ENCODE measurements at places on chromosomes 3 and 15. TPM values are rescaled to one million over a fixed set of nuclear protein-coding genes. Genes with fewer than 3 reads are reported as not detected.

DNA sequence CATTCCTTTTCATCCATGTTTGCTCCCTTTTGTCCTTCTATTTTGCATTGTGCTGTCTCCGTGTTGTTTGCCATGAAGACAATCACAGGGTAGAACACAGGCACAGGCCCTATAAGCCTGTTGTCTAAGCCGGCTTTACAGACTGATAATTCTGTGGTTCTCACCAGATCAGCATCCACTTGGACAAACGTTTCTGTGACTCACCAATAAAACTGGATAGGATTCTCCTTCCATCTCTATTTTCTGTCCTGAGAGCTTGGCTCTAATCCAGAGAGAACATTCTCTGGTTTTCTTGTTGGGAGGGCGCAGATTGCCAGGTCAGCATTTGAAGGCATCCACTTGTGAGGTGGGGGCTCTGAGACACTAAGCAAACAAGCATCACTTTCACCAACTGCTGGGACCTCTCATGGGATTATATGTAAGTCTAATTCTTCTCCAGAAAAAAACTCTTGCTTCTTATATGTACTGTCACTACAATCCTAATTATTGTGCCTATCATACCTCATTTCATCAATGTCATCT is 101.6 kb downstream of the ERC2 start:
- DNase-seq = no peak

DNA sequence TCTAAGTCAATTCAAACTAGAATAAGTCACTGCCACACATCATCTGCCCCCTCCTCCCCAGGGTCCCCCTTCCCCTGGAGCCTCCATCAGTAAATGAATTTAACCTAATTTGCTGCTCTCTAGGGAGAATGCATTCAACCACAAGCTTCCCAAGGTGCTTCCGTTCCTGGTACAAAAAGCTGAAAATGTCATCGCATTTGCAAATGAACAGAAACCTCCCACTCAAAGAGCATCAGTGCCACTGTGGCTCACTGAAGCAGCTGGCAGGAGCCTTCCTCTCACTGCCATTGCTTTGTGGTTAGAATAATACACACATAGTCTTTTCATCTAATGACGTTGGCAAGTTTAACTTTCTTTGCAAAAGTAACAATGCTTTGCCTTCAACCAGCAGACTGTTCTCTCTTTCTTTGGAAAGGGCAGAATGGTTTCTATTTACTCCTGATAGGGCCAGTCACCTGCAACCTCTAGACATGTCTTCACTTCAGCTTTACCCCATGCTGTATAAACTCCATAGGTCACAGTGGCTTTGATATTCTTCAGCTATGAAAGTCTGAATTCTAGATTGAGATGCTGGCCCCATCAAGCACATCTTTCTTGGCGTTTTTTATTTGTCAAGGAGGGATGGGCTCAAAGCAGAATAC is 238.1 kb downstream of the CPNE4 start:
- DNase-seq = no peak

CCR5 gene
- total RNA-seq = 0.16 TPM

KIF15 gene
- 0.84 TPM for total RNA-seq

CNTN6 gene
- not detected for total RNA-seq

DNA sequence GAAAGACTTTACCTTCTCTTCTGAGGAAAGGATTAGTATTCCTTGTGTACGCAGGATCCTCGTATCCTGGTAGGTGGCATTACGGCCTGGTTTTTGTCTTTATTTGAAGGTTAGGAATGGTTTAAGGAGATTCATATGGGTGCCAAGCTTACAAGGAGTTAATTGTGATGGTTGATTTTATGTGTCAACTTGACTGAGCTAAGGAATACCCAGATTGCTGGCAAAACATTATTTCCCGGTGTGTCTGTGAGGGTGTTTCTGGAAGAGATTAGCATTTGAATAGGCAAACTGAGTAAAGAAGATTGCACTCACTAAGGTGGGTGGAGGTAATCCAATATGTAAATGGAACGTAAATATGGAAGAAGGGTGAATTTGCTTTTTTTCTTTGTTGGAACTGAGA is 44.4 kb upstream of the ABI3BP start:
- no peak for DNase-seq

DNA sequence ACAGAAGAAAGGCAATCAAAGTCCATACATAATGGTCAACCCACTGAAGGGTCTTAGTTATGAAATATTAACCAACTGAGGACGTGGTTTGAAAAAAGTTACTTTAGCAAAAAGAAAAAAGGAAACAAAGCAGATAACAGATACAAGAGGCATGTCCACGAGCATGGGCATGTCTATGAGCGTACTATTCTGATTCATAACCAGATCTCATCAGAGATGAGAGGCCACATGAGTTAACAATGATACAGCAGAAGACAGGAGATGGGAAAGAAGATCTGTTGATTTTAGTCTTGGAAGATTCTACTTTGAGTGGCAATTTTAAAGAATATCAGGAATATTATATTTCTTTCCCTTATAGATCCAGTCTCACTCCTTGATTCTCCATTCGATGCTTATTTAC is 262.9 kb upstream of the SLITRK3 start:
- no peak for DNase-seq

GOLIM4 gene
- total RNA-seq = 37.9 TPM

PRICKLE2 gene
- total RNA-seq = 74.6 TPM

DNA sequence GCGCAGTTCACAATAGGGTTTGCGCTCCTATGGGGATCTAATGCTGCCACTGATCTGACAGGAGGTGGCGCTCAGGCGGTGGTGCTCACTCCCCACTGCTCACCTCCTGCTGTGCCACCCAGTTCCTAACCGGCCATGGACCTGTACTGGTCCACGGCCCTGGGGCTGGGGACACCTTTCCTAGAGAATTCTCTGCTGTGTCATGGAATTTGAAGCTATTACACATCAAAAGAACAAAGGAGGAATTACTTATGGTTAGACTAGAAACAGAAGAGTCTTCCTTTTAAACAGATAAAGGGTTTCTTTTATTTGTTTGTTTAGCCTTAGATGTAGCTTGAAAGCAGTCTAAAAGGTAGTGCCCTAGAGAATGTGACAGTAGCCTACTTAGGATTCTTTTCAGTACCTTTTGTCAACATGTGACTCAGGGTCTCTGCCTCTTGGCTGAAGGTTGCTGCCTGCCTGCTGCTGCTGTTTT is 50.3 kb downstream of the PAK2 start:
- no peak for DNase-seq

GRCh38 chr3:163655021-163655420 is 1423.3 kb downstream of the SI start:
- no peak for DNase-seq

DNA sequence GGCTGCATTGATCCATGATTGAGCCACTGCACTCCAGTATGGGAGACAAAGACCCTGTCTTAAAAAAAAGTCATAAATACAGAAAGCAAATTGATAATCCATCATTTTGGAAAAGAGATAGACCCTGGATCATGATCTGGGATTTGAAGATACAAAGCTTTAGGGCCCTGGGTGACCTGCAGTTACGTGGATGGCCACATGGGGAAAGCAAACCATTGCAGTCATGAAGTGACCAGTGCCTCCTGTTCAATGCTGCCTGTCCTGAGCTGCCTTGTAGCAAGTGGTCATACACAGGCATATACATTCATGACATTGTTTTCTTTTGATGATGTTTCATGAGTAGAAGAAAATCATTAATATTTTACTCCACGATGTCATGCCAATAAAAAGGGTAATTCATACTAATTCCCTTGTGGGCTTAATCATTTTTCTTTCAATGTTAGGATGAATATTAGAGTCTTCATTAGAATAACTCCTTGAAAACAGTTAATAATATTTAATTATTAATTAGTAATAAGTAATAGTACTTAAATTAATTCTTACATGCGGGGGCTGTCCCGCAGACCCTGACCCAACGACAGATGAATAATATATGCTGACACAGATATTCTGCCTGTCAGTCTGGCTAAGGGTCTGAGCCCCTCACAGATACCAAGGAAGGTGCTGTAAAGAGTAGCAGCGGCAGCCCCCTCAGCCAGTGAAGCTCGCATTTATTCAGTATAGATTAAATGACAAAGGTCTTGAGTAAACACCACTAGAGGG is 109.0 kb upstream of the UNC13C start:
- DNase-seq = no peak

P2RY1 gene
- 5.3 TPM for total RNA-seq

WNT7A gene
- not detected for total RNA-seq

GRCh38 chr3:148006508-148006907 is 597.3 kb downstream of the ZIC1 start:
- no peak for DNase-seq

GRCh38 chr3:30613133-30613825 is 6.9 kb downstream of the TGFBR2 start:
- DNase-seq = no peak

DNA sequence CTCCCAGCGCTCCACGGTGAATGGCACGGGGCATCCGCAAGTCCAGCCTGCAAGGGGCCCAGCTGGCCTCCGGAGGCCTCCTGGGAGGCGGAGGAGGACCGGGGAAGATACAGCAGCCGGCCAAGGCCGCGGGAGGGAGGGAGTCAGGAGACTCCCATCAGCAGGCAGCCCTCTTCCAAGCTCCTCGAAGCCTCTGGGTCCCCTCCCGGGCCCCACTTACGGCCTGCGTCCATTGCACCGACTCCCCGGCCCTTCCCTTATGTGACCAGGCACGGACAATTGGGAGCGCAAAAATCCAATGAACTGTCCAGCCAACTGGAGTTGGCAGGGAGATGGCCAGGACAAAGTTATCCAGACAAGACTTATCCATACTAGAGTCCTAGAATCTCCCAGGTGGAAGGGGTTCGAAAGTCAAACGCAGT is 668 bp downstream of the MFGE8 start:
- DNase-seq = no peak

DNA sequence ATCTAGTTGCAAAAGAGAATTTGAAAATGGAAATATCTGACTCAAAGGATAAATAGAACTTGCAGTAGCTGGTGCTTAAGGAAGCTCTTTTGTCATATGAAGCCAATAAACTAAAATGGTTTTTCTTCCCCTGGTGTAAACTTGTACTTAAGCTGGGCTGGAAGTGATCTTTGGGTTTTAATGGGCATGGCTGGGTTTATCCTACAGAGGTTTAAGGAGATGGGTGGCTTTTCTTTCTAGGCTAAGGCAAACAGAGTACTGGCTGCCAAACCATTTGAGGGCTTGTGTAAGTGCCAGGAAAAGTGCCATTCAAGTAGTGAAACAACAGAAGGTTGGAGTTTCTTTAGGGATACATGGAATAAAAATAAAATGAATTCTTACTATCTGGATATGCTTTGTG is 12.1 kb upstream of the UTS2B start:
- no peak for DNase-seq

GRCh38 chr15:95041297-95041696 is 809.9 kb downstream of the MCTP2 start:
- DNase-seq = no peak

GPR171 gene
- 10.6 TPM for total RNA-seq

- DNase-seq = no peak
Measured at GRCh38 chr3:144942093-144942837, 970.6 kb downstream of the DIPK2A start.

- DNase-seq = no peak
Measured at GRCh38 chr3:13264468-13264795, 155.7 kb downstream of the NUP210 start.

DNA sequence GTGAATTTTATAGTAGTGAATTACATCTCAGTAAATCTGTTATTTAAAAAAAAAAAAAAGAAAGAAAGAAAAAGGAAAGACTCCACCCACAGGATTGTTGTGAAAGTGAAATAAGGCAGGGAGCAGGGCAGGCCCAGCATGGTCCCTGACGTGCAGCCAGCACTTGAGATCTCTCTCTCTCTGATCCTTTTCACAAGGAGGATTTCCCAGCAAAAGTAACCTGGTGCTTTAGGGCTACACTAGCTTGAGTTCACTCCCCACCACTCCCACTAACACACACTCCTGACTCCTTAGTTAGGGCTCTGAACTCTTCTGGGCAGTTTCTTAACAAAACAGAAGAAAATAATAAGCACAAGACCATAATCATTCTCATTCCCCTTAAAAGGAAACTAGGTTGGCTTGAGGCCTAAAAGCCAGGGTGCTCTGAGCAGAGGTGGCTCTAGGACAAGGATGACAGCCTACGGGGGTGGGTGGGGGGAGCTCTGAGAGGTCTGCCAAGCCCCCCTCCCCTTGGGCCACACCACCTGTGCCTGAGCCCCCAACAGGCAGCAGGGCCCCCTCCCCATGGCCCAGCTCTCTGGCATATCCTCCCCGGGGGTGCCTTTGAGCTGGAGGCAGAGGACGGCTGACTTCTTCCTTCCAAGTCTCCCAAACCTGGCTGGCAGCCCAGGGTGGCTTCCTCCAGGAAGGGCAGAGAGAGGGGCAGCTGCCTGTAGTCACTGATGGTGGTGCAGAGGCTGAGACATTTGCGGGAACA is 856 bp downstream of the TMEM40 start:
- DNase-seq = no peak

- no peak for DNase-seq
Measured at GRCh38 chr3:187490366-187490765, 122.2 kb downstream of the RTP4 start.

- no peak for DNase-seq
Measured at GRCh38 chr15:69701198-69701597, 248.6 kb downstream of the RPLP1 start.

RTP4 gene
- total RNA-seq = 1.4 TPM

ASB14 gene
- not detected for total RNA-seq

GRCh38 chr3:52446042-52446441 is 1.1 kb upstream of the SEMA3G start:
- DNase-seq = no peak

- peak; percentile 36 for DNase-seq
Measured at GRCh38 chr3:124565013-124565412, 165.2 kb upstream of the UMPS start.

GRCh38 chr3:71387586-71387985 is 195.9 kb downstream of the FOXP1 start:
- no peak for DNase-seq

GRCh38 chr3:57680046-57680445 is 12.8 kb downstream of the DENND6A start:
- no peak for DNase-seq

DNA sequence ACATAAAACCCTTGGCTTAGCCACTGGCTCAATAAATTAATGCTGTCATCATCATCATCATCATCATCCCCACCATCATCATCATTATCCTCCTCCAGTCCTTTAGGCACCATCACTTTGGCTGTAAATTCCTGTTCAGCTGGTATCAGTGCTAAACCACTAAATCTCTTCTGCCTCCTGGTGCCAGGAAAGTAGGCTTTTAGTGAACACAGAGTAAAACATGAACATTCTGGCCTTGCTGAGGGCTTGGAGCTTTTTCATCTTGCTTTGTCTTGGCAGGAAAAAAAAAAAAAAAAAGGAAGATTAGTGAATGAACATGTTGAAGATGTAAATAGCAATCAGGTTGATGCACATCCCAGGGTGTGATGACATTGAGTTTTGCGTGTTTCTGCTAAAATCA is 67.3 kb upstream of the EIF1B start:
- no peak for DNase-seq

DNA sequence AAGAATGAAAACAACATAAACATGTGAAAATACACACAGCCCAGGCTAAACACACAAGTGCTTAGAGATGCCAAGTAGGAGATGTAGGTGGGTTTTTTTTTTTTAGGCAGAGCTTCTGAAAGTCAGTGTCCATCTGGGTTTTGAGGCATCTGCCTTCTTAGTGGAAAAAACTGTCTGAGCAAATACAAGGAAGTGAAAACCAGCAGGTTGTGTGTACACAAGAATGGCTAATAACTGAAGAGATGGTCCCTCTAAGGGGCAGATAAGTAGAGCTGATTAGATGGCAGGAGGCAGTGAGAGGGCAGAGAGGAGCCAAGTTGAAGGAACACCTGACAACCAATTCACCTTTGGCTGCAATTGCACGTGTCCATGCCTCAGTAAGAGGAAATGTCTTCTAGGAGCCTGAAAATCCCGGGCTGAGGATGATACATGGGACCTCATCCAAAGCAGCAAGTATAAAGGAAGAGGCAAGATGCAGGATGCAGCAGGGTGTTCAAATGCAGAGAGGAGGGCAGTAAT is 34.9 kb downstream of the CYP19A1 start:
- no peak for DNase-seq

TIGIT gene
- total RNA-seq = 0.72 TPM

LTF gene
- total RNA-seq = 9.1 TPM

Data from omental fat pad (tissue), 4 donors.